H7 (cell line): ENCODE measurements at places on chromosomes 4 and X.

GRCh38 chr4:89438102-89438831, 130.7 kb upstream of the GPRIN3 start:
- peak; percentile 41 for DNase-seq

- DNase-seq, result no peak
These were observed 193.4 kb downstream of the LRBA start for GRCh38 chr4:150821641-150822040.

- peak; percentile 90 for DNase-seq
These were observed at the start of gene ADAMTS3 for GRCh38 chr4:72568959-72569718. TSS of gene ADAMTS3 (minus strand) at chr4:72569221. CDS start at chr4:72568762, 459 bp downstream.

DNA sequence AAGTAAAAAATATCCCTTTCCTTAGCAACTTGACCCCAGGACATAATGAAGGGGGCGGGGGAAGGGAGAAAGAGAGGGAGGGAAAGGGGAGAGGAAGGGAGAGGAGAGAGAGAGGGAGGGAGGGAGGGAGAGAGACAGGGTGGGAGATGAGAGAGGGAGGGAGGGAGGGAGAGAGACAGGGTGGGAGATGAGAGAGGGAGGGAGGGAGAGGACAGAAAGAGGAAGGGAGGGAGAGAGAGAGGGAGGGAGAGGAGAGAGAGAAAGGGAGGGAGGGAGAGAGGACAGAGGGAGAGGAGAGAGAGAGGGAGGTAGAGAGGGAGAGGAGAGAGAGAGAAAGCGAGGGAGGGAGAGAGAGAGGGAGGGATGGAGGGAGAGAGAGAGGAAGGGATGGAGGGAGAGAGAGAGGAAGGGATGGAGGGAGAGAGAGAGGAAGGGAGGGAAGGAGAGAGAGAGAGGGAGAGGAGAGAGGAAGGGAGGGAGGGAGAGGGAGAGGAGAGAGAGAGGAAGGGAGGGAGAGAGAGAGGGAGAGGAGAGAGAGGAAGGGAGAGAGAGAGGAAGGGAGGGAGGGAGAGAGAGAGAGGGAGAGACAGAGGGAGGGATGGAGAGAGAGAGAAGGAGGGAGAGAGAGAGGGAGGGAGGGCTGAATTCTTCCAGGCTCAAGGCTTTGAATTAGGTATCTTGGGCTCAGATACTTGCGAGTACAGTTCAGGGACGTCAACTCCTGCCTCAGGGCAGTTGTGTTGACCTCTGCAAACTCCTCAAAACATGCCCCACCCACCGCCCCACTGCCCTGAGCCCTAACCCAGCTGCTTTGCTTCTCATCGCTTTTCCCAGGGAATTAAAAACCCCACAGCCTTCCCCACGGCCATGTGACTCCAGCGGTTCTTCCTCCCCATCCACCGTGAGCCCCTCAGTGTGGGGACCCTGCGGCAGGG, 40.0 kb upstream of the ADRA2C start:
- DNase-seq, result no peak

GRCh38 chrX:83829874-83830273, 31.1 kb upstream of the CYLC1 start:
- no peak for DNase-seq

DNA sequence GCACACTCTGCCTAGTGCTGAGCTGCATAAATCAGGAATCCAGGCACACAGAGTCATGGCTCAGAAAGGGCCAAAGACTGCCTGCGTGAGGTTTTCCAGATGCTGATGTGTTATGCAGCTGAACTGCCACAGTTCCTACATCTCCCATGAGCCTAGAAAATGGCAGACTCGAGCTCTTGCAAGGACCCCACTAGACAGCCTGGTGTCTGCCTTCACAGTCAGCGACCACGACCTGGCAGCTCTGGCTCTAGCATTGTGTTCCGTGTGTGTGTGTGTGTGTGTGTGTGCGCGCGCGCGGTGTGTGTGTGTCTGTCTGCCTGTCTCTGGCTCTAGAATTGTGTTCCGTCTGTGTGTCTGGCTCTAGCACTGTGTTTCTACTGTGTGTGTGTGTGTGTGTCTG, 203.6 kb upstream of the AGTR2 start:
- DNase-seq, result no peak
